ENCODE measurements at places on chromosomes 1 and 21.

- no peak for DNase-seq
These were observed 25.7 kb downstream of the MAPKAPK2 start for GRCh38 chr1:206710460-206710823.

- no peak for DNase-seq
These were observed 7.7 kb upstream of the SF3A3 start for GRCh38 chr1:37997256-37998088.

DNA sequence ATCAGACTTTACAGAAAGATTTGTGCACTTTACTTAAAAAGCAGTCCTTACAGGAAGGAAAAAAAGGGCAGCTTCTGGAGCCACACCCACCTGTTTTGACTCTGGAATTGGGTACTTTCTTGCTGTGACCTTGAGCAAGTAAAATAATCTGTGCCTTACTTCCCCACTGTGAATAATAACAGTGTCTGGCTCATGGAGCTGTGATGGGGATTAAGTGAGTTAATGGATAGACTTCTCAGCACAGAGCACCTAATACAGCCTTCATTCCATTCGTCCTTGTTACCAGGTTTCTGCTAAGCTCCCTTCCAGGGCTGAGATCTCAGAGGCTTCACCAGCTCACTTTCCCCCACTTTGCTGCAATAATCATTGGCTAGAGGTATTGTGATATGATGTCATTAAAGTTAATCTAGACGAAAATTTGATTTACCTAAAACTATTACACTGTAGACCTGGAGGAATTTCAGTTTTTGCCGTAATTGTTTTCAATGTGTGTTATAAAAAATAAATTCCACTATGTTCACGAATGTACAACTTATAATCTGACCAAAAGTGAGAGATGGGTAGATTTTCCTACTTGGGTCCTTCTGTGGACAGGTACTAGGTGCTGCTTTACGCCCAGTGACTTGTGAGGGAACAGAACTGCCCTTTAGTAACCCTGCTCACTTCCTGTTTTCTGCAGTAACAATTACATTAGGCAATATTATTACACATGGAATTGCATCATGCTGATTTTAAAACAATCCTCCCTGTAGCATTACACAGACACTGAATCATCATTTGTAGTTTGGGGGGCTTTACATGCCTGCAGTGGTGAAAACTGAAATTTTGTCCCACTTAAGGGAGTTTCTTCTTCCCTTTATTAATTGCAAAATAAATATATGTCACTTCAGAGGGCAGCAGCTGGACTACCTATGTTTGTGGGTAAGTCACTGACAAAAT is 19.7 kb upstream of the ABCG1 start:
- DNase-seq: no peak

- DNase-seq: no peak
These were observed 42.8 kb downstream of the CLDN14 start for GRCh38 chr21:36436829-36437744.

DNA sequence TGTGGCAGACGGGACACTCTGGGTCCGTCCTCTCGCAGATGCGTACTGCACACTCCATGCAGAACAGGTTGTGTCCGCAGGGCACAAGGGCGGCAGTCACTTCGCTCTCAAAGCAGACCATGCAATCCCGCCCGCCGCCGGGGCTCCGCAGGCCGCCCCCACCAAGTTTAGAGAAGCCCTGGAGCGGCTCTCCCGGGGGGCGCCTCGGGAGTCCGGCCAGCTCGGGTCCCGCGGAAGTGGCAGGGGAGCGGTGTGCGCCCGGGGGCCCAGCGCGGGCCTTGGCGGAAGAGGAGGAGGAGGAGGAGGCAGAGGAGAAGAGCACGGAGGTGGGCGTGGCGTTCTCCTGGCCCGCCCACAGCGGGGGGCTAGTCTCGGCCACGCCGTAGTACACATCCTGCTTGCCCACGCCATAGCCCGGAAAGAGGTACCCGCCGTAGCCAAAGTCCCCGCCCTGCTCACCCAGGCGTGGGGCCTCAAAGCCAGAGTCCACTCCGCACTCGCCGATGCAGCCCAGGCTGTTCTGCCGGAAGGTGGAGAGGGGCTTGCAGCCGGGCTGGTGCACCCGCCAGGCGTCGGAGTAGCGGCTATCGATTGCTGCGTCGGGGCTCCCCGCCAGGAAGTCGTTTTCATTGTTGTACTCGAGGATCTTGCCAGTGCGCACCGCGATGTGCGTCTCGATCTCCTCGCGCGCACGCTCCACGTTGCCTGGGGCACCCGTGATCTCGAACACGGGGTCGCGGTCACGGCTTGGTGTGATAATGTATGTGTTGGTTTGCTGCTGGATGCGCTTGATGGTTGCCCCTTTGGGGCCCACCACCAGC is 5.4 kb downstream of the MEX3A start:
- DNase-seq: no peak

DNA sequence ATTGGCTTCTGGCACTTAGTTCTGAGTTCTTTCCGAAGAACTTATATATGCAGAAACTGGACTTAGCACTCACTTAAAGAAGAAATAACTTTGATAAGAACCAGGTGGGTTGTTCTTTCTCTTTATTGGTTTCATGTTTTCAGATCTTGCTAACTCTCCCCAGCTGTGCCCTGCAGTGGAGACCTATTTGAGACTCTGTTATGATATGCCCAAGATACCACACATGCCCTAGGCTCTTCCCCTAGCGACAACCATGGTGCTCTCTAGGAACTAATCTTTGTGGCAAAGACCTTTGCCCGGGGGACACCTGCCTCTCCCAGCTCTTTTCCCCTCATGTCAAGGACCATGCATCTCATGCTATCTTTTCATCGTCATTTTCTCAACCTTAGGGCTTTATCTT is 128.8 kb downstream of the PBX1 start:
- DNase-seq: no peak

DNA sequence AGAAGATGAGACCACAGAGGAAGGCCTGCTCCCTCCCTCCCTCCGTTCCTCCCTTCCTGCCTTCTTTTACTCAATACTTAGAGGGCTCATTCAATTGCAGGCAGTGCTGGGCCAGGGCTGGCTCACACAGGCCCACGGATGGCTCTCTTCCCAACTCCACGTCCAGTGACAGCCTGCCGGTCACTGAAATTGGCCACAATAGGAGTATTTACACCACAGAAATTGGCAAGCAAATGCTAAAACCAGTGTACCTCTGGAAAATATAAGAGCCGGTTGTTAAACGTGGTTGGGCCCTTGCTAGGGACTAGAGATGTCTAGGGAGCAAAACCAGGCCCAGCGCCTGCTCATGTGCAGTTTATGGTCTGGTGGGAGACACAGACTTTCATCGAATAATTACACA is 72.4 kb upstream of the TMEM51 start:
- DNase-seq: no peak

- DNase-seq: no peak
These were observed 28.7 kb downstream of the PTGFR start for GRCh38 chr1:78519446-78519845.

- no peak for DNase-seq
These were observed 185.2 kb upstream of the TMEM51 start for GRCh38 chr1:14968251-14968851.

DNA sequence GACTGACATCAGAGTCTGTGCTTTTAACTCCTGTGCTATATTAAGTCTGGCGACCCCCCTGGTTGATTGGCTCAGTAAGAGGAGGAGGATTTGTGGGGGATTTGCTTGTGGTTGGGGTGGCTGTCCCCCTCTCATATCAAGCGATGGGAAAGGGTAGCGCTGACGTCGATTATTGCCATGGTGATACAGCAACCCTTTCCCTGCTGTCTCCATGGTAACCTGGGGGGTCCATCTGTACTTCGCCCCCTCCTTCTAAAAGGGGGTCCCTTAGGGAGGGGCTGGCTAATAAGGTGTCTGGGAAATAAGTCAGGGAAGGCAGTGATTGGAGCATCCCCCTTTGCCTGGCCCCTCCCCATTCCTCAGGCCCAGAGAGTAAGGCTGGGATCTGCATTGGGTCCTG is 4.7 kb downstream of the FAM229A start:
- DNase-seq: no peak

GRCh38 chr1:188582911-188583532 is 1754.3 kb downstream of the PLA2G4A start:
- no peak for DNase-seq

GRCh38 chr1:1402072-1402900 is 3.2 kb upstream of the CCNL2 start:
- DNase-seq: no peak

- no peak for DNase-seq
These were observed 14.3 kb downstream of the FBXO28 start for GRCh38 chr1:224127925-224128819.

- DNase-seq: no peak
These were observed 29.1 kb downstream of the NTPCR start for GRCh38 chr1:232979558-232979957.

- DNase-seq: no peak
These were observed 142.8 kb downstream of the ETS2 start for GRCh38 chr21:38948377-38949069.

GRCh38 chr1:25544243-25544764 is 898 bp downstream of the LDLRAP1 start:
- no peak for DNase-seq

- DNase-seq: no peak
These were observed 150.8 kb downstream of the PEX14 start for GRCh38 chr1:10625554-10625953.

DNA sequence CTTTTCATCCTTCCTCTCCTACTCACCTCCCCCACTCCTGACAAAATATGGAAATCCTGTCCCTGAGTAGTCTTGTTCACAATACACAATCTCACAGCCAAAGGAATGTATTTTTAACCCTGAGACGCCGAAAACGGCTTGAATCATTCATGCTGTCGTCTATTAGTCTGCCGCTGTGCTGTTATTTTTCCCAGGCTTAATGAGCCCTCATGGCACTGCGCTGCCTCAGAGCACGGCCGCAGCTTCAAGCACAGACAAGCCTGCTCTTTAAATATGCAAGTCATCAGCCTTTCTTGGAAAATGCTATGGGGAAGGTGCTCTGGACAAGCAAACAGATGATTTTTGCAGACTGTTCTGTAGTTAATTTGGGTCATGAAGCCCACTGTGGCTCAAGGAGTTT is 302.7 kb downstream of the DISC1 start:
- DNase-seq: no peak

DNA sequence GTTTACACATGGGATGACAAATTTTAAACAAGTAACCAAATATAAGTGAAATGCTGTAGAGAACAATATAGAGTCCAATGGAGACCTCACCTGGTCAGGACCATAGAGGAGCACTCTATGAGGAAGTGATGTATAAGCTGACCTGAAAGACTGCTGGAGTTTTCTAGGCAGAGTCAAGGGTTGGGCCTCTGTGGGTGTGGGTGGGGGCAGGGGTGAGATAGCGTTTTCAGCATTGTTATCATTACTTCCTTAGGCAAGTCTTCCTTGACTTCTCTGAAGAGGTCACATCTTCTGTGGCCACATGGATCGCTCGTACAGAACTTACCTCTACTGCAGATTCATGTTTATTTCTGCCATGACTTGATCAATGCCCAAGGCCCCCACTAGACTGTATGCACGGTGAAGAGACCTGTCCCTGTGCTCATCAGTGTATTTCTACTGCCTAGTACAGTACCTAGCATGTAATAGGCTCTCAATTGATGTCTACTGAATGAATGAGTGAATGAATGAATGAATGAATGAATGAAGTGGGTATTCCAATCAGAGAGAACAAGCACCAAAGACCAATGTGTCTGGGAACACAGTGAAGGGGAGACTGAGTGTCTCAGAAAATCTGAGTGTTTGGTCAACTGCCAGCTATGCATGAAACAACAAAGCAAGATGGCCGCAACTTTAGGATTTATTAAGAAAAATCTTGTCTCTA is 116.5 kb downstream of the RNF220 start:
- DNase-seq: no peak

GRCh38 chr1:186566140-186566855 is 105.4 kb upstream of the PDC start:
- no peak for DNase-seq

DNA sequence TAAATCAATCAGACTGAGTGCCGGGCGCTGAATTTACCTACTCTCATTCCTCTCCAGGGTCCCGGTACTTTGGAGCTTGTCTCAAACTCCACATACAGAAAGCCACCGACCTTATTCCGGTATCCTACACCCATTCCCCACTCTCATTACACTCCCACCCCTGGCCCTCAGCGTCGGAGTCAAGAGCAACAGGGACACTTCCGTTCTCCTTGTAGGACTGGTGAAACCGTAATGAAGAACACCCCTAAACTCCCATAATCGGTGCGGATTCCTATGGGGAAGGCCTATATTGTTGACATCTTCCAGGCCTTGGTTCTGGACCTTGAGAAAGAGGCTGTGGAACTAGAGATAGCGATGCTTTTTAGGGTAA is 798 bp downstream of the ZBED6 start:
- DNase-seq: no peak

DNA sequence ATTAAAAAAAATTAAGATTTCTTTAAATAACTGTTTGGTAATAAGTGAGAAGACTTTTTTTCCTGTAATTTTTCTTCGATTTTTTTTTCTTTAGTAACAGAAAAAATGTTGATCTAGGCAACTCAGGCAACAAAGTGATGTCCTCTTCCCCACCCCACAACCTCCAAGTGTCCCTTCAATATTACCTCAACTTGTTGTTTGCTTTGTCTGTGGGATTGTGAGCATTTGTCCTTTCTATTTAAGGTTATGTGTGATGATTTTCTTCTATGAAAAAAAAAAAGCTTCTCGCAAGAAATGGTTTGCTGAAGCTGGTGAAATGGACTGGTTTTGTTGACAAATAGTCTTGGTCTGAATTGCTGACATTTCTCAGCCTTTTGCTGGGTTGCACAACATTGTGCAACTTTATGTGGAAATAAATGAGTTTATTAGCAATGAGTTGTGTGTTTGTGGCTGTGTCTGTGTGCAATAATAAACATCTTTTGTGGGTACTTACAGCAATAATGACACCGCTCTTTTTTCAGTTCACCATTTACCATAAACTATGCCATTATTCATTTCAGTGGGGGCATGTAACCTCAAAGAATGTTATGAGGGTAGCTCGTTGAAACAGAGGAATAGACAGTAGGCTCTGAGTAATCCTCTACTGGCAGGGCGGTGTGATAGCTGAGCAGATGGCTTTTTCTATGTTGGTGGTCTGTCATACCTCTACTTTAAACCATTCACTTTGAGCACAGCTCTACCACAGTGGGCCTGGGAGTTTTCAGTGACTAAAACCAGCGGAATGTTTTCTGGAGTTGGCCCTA is 218.4 kb downstream of the HLX start:
- no peak for DNase-seq

- no peak for DNase-seq
These were observed 245.4 kb downstream of the NPHP4 start for GRCh38 chr1:5746611-5747425.
